HEK293T (cell line): ENCODE measurements at places on chromosomes 6 and 20.

DNA sequence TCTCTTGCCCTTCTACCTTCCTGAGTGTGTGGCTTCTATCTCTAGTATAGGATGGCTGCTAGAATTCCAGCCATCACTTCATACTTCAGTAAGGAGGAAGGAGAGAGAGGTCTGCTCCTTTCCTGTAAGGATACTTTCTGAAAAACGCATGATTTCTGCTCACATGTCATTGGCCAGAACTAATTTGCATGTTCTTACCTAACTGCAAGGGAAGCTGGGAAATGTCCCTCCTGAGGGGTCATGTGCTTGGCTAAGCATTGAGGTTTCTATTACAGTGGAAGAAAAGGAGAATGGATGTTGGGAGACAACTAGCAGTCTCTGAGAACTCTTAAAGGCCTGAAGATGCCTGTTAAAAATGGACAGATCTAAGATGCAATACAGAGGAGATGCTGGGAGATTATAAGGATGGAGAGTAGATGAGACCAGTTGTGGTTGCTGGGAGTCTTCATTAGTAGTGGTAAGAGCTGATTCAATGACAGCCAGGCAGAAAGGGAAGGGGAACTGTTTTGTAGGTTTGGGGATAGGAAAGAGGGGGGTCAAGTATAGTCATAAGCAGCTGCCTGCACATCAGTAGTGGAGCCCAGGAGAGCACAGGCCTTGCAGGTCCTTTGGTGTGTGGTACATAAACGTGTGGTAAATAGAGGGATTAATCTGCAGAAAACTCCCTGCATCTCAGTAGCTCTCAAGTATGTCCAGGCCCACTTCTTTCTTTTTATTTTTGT, 20.2 kb downstream of the CDS2 start:
- no peak for DNase-seq

GRCh38 chr6:42692137-42692911, 30.1 kb downstream of the PRPH2 start:
- no peak for DNase-seq

DNA sequence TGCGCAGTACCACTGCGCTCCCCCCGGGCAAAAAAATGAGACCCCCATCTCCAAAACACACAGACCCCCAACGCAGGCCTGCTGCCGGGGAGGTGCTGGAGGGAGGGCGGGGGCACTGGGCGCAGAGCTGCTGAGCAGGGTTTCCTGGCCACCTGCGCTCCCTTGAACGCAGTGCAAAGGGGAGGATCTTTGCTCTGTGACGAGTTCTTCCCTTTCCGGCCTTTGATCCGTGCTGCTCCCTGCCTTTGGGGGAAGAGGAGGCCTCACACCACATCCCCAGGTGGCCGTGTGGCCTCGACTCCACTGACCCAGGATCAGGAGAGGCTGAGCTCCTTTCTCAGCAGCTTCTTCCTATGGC, 8.9 kb upstream of the COL20A1 start:
- no peak for DNase-seq

DNA sequence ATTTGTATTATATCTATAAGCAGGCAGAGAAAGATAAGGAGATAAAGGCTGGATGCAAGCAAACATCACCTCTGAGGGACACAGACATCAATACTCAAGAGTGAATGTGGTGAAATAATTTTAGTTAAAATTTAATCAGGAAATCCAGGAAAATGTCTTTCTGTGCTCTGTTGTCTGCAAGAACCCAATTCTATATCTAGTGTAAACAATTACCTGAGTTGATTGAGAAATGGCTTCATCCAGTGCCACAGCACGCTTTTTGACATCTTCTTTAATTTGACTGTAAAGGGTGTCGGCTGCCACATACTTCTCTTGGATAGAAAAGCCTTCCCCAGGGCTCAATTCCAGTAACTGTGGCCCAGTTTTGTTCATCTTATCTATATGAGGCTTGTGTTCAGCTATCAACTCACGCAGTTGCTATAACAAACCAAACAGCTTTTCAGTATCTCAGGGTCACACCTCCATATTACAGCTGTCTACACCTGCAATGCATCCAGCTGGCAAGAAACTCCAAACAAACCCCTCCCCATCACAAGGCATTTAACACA, 131.6 kb downstream of the DST start:
- no peak for DNase-seq

DNA sequence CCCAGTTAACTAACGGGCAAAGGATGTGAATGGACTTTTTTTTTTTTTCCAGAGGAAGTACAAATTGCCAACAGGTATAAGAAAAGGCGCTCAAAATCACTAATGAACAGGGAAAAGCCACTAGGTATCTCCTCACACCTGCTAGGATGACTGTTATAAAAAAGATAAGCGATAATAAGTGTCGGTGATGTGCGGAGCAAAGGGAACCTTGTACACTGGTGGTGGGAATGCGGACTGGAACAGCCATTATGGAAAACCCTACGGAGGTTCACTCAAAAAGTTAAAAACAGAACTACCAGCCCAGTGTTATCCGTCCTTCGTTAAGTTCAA, 787 bp upstream of the RAB32 start:
- DNase-seq, result no peak

DNA sequence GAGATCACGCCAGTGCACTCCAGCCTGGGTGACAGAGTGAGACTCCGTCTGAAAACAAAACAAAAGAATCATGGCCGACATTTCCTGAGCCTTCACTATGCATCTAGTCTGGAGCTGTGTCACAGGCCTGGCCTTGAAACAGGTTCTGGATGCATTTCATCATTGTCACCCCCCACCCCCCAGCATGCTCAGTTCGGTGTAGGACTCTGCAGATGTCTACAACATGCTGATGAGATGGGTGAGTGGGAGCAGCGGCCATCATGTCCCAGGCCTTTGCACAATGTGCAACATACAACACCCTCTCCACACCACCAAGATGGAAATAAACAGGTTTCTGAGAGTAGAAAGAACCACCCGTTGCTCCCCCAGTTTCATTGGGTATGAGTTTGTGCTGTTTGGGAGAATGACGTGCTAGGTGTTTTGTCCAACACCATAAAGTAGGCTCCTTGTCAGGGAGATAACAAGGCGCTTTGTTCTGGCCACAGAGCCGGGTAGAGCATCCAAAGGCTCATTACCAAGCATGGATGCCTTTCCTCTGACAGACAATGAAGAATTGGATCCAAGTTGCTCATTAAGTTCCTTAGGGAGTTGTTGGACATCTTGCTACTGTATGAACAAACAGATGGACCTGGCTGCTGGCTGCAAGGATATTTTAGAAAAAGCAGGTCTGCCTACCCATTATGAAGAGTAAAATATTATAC, 22.1 kb downstream of the SNHG17 start:
- no peak for DNase-seq

- no peak for DNase-seq
Measured at GRCh38 chr20:23770384-23770783, 19.6 kb upstream of the CST1 start.

- peak; percentile 30 for DNase-seq
Measured at GRCh38 chr20:24160563-24161281, 172.1 kb upstream of the GGTLC1 start.

GRCh38 chr6:117444600-117444999, 18.9 kb upstream of the ROS1 start:
- no peak for DNase-seq

DNA sequence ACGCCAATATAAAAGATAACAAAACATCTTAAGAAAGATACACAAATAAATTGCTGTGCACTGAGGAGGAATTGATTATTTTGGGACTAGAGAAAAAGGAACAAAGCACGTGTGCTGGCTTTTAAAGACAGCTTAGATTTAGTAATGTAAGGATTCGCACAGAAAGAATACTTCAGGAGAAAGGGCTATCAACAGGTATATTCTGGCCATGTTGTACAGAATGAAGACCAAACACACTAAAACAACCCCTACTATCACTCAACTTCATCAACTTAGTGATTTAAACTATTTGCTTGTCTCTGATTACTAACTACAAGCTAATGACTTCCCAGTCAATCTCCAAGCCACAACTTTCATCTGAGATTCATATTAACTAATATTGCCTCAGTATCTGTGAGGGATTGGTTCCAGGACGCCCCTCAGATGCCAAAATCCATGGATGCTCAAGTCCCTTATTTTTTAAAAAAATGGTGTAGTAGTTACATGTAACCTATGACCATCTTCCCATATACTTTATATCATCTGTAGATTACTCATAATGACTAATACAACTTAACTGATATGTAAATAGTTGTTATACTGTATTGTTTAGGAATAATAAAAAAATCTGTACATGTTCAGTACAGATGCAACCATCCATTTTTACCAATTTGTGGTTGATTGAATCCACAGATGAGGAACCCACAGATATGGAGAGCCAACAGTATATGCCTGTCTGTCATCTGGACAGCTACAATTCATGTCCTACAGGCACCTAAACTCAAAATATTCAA, 4.5 kb downstream of the DEK start:
- no peak for DNase-seq

DNA sequence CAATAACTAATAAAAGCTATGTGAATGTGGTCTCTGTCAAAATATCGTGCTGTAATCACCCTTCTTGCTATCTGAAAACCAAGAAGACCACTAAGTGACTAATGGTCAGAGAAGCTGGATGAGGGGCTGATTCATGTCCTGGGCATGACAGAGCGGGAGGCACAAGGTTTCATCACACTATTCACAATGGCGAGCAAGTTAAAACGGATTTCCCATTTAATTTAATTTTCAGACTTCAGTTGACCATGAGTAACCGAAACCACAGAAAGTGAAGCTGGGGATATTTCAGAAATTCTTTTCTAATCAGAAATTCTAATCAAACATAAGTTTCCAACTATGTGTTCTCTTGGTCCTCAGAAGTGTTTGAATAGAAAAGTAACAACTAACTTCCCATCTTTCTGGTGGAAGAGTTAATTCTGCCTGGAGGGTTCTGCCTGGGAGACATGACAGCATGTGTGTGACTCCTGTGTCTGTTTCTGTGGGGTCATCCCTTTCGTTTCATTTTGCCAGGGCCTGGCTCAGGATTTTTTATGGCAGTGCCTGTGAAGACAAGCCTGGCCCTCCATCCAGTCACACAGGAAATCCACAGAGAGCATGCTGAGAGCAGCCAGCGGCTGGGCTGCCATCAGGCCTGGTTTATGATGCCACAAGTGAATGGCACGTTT, 98.9 kb downstream of the FAM120B start:
- no peak for DNase-seq

DNA sequence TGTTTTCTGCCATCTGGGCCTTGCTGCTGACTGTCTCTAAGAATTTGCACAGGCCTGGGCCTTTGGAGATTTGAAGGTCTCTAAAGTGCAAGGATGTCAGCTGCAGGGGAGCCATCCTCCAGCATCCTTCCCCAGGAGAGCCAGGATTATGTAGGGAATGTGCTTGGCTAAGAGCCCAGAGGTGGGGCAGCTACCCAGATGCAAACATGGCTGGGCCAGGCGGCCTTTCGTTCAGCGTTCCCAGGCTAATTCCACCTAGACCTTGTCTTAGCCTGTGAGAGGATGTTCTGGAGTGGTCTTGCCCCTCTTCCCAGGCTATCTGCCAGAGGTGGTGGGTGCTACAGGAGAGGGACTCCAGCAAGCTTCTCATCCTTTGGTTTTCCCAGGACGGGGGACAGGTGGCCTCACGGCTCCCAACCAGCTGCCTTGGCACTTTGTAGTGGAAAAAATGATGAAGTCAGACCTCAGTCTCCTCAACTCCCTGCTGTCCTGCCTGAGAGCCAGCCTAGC, 7.7 kb upstream of the PTGIS start:
- no peak for DNase-seq

GRCh38 chr6:135195041-135195440, 13.9 kb downstream of the MYB start:
- no peak for DNase-seq

DNA sequence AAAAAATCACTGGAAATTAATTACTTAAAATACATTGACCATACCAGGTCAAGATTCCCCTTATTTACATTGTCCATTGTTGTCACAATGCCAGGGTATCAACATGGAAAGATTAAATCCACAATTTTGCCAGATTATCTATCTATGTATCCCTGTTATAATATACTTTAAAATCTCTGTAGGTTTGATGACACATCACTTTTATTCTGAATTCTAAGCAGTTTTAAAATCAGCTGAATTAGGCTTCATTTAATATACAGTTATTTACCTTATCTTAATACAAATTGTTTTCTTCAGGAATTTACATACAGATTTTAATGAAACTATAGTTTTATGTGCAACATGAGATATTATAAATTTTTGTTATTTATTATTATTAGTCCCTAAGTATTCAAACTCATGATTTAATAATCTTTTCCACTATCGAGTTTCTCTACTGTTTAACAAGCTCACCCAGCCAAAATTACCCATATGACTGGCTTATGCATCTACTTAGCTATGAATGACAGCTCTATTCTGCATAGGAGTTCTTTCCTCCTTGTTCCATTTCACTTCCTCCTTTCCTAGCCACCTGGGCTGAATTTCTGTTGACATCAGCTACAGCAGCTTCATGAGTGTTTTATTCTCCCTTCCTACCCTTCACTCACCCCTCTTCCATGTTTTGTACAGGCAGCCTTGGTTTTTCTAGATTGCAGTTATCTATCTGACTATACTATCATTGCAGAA, 654.2 kb upstream of the MAP3K7 start:
- DNase-seq, result no peak

- DNase-seq, result no peak
Measured at GRCh38 chr6:127784468-127784867, 116.4 kb downstream of the THEMIS start.

DNA sequence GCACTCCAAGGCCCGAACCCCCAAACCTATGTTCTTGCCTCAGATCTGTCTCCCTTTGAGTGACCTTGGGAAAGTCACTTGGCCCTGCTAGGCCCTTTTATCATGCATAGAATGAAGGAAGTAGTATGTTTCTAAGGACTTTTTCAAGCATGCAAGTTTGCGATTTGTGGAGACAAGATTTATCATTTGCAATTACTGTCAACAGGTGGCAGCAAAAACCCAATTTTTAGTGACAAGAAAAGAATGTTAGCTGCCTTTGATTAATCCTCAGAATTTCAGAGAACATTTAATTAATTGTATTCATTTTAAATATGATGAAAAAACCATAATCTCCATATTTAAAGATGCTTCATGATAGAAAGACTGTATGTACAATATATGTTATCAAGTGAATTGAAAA, 28.3 kb upstream of the PREP start:
- DNase-seq, result peak; percentile 38

- no peak for DNase-seq
Measured at GRCh38 chr6:137056121-137056880, 11.5 kb upstream of the IL20RA start.

DNA sequence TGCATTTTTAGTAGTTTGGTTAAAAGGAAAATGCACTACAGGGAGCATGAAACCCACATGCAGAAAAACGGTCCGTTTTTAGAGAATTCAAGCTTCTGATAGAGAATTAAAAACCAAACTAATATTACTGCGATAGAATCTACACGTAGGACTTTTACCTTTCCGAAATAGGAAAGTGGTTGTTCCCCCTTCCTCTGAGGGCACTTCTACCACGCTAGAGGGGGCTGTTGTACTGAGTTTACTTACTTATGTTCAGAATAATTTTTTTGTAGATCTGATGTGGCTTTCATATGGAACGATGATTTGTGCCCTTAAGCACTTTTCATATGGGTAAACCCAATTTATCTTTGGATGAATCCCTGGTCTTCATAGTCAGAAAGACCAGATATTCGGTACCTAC, 264.3 kb upstream of the PLN start:
- peak; percentile 57 for DNase-seq
